ENCODE measurements at places on chromosomes 3 and 15.

DNA sequence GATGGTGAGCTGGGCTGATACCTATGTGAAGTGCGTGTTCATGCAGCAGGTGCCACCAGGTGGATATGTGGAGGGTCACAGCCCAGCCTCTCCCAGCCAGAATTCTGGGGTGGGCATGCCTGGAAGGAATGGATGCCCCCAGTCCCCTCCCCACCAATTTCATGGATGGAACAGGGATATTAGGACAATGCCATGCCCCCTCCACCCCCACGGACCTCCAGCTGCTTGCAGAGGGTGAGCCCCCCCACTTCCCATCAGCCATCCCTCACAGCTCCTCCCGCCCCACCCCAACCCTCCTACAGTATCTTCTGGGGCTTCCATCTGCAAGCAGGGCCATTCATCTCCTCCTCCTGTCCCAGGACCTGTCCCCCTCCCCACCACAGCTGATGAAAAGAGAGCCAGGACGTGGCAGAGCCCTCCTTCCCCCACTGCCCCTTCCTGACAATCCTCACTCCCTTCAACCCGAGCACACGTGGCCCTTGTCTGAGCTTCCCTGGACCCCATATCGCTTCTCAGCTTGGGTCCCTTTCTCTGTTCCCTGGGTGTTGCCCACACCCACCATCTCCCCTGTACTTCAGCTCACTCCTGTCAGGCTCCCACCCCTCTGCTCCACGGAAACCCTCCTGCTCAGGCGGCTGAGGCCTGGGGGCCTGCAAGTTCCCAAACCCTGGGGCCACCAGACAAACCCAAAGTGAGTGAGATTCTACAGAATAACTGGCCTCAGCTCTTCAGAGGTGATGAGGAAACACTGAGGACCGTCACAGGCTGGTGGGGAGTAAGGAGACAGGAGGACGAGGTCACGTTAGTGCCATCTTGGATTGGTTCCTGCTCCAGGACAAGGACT is 2.8 kb upstream of the SEMA3G start:
- DNase-seq: no peak

DNA sequence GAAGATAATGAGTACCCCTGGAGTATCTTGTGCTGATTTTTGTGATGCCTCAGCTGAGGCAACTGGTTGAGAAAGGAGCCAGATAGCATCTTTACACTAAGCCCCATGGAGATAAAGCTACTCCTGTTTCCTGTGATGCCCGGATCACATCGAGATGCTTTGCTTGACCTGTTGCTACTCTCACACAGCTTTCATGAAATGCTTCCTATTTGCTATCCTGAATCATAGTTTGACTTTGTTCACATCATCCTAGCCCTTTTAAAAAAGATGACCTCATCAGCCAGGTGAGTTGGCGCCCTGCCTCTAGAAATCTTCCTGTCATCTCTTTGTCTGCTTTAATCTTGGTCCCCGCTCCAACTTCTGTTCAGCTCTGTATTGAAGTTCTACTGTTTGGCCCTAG is 409.6 kb upstream of the TBL1XR1 start:
- DNase-seq: no peak

DNA sequence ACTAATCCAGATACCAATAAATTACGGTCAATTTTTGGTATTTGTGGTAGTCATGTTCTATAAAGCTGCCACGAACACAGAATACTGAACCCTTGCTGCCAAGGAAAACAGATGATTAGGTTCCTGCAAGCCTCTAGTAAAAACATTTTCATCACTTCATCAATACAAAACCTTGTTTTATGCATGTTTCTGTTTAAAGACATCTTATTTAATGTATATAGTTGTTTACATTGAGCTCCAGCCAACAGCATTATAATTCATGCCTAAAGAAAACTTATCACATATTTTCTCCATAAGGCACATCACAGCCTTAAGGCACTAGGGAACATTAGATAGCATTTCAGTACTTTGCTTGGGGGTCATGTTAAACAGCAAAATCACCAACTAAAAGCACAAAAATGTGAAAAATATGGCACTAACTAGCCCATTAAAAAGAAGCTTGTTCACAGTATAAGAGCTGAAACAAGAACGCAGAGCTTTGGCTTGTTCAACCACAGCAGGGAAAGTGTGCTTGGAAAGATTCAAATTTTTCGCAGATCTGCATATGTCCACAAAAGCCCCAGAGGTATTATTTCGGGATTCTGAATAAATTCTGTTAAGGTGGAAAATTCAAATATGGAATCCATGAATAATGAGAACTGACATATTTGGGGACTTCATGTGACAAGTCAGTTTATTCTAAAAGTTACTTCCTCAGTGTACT is 27.7 kb downstream of the POLQ start:
- no peak for DNase-seq

- DNase-seq: no peak
These were observed 6.7 kb downstream of the CISH start for GRCh38 chr3:50604628-50605588.

DNA sequence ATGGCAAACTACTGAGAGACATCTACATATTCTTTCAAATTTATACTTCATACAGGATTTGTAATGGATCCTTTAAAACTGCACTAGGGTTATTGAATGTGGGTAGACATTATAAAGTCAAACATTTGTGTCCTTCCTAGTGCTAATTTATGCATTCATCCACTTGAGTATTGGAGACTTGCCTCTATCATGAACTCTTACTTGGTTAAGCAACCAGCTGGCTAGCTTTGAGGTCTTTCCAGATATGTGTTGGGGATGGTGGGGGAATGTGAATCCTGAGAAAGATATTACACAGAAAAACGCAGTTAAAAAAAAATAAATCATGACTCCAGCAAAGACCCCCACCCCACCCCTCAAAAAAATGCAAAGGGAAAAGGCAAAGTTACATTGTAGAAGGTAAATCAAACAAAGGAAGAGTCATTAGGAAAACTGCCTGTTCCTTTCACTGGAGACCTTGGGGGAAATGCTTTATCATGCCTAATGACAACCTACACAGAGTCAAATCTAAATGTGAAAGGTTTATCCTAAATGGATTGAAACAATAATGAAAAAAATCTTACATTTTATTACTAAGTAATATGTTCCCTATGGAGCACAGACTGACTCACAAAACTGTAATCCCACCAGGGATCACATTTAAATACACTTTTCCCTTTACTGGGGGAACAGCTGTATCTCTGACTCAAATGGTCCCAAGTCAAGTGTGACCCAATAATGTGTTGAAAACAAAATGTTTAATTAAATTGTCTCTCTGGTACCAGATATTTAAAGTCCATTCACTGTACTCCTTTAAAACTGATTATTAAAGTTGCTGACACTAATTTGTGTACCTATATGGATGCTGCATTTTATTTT is 522.3 kb downstream of the ROBO1 start:
- DNase-seq: no peak

- no peak for DNase-seq
These were observed 33.4 kb upstream of the UACA start for GRCh38 chr15:70796516-70797310.

DNA sequence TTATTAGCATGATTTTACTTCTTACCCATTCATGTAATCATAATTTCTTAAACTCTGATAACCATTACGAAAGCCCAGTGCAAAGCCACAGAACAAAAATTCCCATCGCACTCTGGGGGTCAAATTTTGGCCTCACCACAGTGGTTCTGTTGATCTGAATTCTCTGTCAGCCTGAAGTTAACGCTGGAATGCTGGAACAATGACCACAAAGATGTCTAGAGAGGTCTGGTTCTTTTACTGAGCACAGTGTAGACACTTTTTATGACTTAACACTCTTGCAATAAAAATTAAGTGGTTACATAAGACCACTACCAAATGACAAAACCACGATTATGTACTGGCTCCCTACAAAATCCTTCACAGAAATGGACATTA is 94.7 kb downstream of the PDZRN3 start:
- no peak for DNase-seq

- no peak for DNase-seq
These were observed 32.5 kb upstream of the TM4SF4 start for GRCh38 chr3:149442043-149442442.

GRCh38 chr3:171809611-171809860 is 747 bp downstream of the PLD1 start:
- no peak for DNase-seq

GRCh38 chr3:168087539-168087938 is 8.2 kb downstream of the GOLIM4 start:
- DNase-seq: no peak

GRCh38 chr3:187852842-187853730 is 107.8 kb upstream of the BCL6 start:
- no peak for DNase-seq

- no peak for DNase-seq
These were observed 61.6 kb upstream of the GATA2 start for GRCh38 chr3:128554465-128555097.

GRCh38 chr3:8529181-8529637 is 27.6 kb downstream of the LMCD1 start:
- no peak for DNase-seq

- no peak for DNase-seq
These were observed 20.2 kb downstream of the FNDC3B start for GRCh38 chr3:172059532-172059931.

GRCh38 chr3:171396048-171396447 is 64.2 kb downstream of the TNIK start:
- no peak for DNase-seq

- no peak for DNase-seq
These were observed 624.5 kb upstream of the SGO1 start for GRCh38 chr3:20810555-20810954.

- DNase-seq: no peak
These were observed 7.8 kb upstream of the ZNF710 start for GRCh38 chr15:89993349-89993748.

DNA sequence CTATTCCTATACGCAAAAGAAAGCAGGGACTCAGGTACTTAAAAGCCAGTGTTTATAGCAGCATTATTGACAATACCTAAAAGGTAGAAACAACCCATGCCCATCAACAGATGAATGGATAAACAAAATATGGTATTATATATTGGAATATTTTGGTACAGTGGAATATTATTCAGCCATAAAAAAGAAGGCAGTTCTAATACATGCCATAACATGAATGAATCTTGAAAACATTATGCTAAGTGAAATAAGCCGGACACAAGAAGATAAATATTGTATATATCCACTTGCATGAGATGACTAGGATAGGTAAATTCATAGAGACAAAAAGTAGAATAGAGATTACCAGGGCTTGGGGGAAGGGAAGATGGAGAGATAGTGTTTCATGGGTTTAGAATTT is 9.2 kb downstream of the FNDC3B start:
- DNase-seq: no peak

GRCh38 chr3:37626736-37627565 is 234.7 kb upstream of the CTDSPL start:
- DNase-seq: peak; percentile 76

GRCh38 chr3:144791034-144791433 is 819.4 kb downstream of the DIPK2A start:
- DNase-seq: no peak

Measured in COLO829 (cell line).